Activated CD8-positive, alpha-beta memory T cell treated with anti-CD3 and anti-CD28 coated beads for 48 hours (primary cell): ENCODE measurements at places on chromosomes 6 and 20.
A peak's percentile ranks its signal among the peaks of the same experiment; 100 is the strongest.

GRCh38 chr20:36435592-36436541, 105.5 kb upstream of the MYL9 start:
- peak; percentile 60 for DNase-seq

DNA sequence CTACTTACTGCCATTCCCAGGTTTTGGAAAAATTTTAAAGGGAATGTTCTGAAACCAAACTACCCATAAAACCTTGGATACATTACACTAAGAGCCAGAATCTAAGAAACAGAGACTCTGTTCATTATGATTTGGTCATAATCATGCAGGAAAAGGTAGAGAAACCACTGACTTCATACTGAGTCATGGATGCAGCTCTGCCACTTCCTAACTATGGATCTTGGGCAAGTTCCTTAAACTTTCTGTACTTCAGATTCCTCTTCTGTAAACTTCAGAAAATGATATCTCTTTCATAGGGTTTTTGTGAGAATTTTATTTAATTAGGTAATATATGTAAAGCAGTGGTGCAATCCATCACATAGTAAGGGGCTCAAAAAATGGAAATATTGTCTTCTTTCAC, 20.0 kb downstream of the PLA2G7 start:
- no peak for DNase-seq

GRCh38 chr6:131532580-131533039, 40.4 kb upstream of the ARG1 start:
- no peak for DNase-seq

DNA sequence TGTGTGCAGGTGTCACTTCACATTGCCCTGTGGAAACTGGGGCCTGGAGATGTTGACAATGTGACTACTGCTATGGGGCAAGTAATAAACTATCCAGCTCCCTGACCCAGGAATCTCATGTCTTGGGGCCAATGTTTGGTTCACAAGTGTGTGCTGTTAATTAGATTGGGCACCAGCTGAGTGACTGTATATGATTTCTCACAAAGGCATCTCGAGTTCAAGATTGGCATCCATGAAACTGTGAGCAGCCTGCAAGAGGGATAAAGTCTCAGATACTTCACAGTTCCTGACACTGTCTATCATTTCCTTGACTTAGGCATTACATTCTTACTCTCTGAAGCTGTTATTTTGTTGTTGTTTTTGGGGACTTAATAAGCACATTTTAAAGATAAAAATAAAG, 264.0 kb downstream of the PRKN start:
- DNase-seq, result no peak

GRCh38 chr20:51525241-51526105, 17.0 kb downstream of the NFATC2 start:
- DNase-seq, result no peak

GRCh38 chr6:35532126-35532525, 19.4 kb upstream of the TULP1 start:
- no peak for DNase-seq

DNA sequence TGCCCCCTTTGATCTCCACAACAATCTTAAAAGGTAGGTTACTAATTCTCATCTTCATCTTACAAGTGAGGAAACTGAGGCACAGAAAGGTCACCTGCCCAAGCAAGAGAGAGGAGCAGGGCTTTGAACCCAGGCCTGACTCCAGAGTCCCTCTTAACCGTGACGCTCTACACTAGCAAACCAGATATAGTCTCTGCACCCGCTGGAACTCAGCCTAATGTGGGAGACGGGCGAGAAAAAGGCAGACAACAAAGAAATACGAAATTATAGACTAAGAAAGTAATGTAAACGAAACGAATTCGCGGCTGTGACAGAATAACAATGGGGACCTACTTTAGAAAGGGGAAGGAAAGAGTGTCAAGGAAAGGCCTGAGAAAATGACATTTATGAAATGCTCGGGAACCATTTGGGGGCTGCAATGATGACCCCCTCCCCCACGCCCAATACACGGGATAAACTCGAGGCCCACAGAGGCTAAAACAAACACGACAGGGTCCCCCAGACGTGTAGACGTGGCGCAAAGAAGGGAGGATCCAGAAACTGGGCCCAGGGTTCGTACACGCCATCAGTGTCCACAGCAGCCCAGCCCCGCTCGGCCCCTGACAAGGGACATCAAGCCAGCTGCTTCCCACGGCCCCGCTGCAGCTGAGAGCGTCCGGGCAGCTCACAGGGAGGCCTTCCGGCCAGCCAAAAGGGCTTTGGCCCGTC, 637 bp downstream of the TRPC4AP start:
- no peak for DNase-seq

DNA sequence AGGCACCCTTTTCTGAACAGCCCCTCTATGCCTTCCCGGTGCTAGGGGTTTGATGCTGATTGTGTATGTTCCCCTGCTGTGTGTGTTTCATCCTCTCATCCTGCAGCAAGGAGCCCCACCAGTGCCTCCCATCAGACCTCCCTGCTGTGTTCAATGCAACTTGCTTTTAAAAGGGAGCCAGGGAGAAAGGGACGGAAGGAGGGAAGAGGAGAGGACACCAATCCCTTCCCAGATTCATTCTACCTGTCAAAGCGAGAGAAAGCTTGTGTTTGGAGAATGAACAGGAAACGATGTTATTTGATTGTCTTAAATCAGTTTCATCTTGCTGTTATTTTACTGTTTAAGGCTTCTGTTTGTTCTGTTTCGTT, 259.2 kb downstream of the ADGB start:
- DNase-seq, result no peak

- DNase-seq, result no peak
Measured at GRCh38 chr6:14946753-14947152, 299.1 kb upstream of the JARID2 start.

DNA sequence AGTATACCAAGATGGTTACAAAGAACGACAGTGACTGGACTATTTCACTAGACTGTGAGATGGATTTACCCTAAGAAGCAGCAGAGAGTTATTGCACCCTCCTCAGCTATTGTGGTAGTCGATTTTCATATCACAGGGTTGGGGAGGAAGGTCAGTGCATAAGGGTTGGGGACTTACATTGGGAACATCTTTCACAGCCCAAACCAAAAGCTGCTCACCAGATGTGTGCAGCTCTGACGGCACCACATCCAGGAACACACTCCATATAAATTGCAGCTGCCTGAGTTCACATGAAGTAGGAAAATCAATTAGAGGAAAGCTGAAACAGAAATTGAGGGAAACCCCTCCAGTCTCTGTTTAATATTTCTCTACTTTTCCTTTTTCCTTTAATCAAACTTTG, 470.5 kb upstream of the NRSN1 start:
- DNase-seq, result no peak

DNA sequence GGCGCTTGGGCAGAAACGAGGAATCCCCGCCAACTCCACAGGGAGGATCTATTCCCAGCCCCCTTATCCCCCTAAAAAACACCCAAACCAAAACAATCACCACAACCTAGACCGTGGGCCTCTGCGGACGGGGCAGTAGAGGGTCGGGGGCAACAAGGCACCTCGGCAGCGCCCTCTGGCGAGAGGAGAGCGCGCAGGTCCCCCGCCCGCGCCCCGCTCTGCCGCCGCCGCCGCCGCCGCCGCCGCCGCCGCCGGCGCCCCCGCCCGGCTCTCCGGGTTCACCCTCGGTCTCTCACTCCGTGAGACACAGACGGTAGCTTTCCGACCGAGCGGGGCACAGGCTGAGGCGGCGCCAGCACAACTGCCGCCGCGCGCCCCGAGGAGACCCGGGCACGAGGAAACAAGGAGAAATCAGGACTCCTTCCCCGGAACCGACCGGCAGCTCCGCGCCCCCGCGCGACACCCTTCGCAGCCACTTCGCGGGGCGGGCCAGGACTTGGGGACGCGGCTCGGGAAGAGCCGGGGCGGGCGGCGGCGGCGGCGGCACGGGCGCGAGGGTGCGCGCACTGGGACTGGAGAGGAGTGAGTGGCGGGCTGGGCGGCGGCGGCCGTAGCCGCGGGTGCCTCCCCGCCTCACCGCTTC, at the start of gene SLC35F1:
TSS of gene SLC35F1 (plus strand) at position 307 of the 643 bp plus-strand sequence.
- DNase-seq, result peak; percentile 5

DNA sequence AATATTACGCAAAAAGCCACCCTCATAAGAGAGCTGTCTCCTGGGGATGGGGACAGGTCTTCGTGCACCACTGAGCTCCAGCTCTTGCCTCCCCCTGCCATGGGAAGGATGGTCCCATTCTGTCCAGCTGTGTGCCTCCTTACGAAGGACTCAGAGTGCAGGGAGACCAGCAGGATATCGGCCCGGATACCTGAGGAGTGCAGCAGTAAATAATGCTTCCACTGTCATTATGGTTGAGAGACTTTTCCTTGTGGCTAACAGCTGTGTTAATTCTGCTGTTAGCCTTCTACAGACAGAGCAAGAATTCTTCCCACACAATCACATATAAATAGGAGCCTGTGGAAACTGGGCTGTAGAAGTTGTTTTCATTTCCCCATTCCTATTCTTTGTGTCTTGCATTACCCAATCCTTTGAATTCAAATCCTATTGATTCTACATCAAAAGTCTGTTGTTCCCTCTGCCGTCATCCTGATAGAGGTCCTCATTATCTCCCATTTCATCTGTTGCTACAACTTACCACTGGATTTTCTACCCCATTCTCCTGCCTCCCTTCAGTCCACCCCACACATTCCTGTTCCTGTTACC, 364.6 kb upstream of the SOX4 start:
- DNase-seq, result no peak

- no peak for DNase-seq
Measured at GRCh38 chr6:114556846-114557488, 214.1 kb upstream of the HS3ST5 start.

- DNase-seq, result no peak
Measured at GRCh38 chr6:107409942-107410341, 49.4 kb downstream of the PDSS2 start.

- no peak for DNase-seq
Measured at GRCh38 chr20:33789109-33789857, 21.9 kb upstream of the CHMP4B start.
